ENCODE measurements at places on chromosomes 11 and 22.
A peak's percentile ranks its signal among the peaks of the same experiment; 100 is the strongest.

DNA sequence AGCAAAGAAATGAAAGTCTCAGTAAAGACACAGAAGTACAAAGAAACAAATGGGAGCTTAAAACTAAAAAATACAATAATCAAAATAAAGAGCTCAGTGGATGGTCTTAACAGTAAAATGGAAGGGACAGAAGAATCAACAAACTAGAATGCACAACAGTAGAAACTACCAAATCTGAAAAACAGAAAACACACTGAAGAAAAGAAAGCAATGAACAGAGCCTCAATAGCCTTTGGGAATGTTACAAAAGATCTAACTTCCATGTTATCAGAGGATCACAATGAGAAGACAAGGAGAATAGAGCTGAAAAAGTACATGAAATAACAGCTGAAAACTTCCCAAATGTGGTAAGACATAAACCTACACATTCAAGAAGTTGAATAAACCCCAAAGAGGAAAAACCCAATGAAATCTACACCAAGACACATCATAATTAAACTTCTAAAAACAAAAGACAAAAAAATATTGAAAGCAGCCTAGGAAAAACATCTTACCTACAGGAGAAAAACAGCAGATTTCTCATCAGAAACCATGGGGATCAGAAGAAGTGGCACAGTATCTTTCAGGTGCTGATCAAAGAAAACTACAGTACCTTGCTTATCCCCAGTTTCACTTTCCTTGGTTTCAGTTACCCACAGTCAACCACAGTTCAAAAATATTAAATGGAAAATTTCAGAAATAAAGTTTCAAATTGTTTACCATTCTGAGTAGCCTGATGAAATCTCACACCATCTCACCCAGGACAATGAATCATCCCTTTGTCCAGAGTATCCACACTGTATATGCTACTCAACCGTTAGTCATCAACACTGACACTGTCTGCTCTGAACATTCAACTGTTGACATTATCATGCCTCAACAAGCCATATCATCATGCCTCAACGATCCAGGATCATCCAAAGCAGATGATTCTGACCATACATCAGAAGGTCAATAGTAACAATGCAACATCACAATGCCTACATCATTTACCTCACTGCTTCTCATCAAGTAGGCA is 22.2 kb downstream of the RRAS2 start:
- peak; percentile 90 for DNase-seq

- no peak for DNase-seq
These were observed 1330.2 kb downstream of the LRRC4C start for GRCh38 chr11:40129266-40129665.

- no peak for DNase-seq
These were observed 65.8 kb upstream of the MS4A8 start for GRCh38 chr11:60633645-60634044.

DNA sequence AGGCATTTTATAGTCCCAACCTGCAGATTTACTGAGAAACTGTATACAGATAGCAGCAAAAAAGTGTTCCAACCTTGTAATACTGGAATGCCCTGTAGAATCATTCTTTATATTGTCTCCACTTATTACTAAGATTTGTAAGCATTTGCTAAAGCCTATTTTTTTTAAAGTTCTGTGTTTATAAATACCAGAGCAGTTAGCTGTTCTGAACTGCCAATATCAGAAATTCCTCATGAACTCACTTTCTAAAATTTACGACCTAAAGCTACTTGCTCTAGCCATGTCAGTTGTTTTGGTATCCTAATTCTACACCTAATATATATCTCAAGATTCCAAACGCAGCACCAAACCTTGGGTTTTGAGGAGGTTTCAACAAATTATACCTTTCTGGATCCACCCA is 103.2 kb downstream of the C11orf65 start:
- no peak for DNase-seq

- no peak for DNase-seq
These were observed 15.9 kb downstream of the ARFGAP2 start for GRCh38 chr11:47160753-47161133.

DNA sequence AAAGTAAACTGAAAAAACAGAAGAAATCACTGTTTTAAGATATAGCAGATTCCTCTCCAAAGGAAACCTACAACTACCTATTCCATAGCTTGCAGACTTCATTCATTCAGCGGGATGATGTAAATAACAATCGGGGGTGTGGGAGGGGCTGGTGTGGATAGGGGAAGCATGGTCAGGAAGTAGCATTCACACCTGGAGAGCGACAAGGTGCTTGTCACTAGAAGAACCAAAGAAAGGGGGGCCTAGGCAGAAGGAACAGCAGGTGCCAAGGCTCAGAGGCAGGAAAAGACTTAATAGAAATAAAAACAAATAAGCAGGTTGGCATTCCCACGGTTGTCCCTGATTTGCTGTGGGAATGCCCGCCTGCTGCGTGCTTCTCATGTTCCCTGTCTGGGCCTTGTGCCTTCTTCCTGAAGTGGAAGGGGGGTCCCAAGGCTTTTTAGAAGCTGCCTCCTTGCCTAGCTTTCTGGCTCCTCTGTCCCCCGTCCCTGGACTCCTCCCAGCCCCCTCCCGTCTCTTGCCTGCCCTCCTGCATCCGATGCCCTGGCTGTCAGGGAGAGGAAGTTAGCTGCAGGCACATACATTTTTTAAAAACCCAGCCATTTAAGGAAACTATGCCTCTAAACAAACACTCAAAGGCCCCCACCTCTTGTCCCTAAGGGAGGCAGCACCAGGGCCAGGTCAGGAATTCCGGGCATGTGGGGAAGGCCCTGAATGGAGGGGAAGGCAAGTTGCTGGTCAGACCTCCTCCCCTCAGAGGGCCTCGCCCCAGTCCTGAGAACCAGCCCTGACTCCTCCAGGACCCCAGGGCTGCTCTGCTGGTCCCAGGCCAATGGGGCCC is 54.7 kb upstream of the PRDM11 start:
- DNase-seq: peak; percentile 51

DNA sequence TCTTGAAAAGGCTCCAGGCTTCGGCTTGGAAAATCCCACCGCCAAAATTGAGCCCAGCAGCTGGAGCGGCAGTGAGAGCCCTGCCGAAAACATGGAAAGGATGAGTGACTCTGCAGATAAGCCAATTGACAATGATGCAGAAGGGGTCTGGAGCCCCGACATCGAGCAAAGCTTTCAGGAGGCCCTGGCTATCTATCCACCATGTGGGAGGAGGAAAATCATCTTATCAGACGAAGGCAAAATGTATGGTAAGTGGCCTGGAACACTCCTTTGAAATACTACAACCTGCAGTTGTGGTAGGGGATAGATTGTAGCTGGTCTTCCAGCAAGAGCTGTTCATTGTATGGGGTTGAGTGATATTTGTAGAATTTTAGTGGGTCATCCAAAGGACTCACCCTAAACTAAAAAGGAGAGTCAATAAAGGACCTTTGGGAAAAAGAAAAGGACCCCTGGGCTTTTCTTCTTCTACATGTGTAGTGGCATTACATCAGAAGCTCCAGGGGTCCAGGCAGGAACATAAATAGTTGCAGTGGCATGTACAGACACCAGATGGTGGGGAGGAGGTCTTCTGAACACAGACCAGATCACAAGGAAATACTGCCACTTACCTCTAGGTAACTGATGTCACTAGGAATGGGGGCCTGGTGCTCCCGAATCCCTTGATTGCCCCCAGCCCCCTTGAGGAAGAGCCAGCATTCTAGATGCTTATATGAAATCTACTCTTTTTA is 90.1 kb downstream of the TEAD1 start:
- DNase-seq: no peak

DNA sequence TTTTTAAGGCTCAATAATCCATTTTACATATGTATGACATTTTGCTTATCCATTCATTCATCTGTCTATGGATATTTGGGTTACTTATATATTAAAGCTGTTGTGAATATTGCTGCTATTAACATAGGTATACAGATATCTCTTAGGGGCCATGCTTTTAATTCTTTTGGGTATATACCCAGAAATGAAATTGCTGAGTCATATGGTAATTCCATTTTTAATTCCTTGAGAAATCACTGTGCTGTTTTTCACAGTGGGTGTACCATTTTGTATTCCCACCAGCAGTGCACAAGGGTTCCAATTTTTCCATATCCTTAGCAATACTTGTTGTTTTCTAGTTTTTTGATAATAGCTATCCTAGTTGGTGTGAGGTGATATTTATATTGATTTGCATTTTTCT is 19.0 kb downstream of the PRMT3 start:
- no peak for DNase-seq

DNA sequence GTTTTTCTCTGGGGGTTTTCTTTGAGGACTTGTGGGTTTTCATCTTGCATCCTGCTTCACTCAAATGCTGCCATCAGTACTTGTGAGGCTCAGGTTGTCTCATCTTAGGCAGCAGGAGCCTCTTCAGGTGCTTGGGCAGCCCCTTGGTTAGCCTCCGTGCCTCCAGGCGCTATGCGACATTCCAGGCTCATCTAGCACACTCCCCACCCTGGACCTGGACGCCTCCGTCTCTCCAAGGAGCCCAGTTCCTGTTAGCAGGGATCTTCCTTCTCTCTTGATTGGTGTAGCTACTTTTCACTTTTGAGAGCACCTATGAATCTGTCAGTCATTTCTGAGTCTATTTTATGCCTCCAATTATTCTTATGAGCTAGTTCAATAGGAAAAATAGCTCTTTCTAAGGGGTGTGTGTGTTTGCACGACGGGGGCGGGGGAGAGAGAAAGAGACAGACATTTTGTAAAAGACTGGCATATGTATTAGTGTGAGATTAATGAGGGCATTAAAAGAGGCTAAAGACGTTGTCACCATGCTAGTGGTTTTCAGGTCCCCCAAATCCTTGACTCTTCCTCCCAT is 7.8 kb downstream of the TUBA8 start:
- DNase-seq: no peak

GRCh38 chr11:12246147-12246546 is 131.2 kb upstream of the PARVA start:
- no peak for DNase-seq

DNA sequence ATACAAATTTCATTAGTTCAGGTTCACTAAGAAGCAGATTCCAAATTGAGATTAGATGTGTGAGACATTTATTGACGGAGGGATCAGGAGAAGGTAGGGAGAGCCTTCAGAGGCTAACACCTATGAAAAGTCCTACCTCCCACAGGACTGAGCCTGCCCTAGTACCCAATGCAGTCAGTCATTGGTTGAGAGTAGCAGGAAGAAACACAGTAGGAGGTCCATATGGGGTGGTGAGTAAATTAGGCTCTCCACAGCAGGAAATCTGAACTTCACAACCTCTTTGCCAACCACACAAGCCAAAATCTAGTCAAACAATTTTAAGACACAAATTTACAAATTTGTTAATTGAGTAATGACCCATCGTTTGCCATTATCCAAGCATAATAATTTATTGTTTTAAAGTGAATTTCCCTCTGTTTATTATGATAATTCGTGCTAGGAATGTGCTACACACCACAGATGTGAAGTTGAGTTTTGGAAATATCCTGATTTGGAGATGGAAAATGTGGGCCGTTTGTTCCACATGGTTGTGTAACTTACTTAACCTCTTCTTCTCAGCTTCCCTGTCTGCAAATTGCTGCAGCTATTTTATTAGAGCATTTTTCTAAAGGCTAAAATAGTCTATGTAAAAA is 542.1 kb downstream of the ETS1 start:
- no peak for DNase-seq

DNA sequence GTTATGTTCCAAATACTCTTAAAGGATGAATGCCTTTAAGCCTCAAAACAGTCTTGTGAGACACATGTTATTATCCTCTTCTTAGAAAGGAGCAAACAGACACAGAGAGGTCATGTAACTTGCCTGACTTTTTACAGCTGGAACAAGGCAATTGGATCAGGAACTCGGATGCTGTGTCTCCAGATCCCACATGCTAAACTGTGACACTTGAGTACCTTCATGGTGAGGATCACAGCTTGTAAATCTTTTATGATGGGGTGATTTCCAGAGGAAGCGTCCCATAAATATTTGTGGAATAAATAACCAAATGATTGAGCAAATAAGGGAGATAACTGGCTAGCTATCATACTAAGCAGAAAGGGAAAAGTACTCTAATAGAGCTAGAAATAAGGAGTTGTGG is 171.2 kb downstream of the C11orf91 start:
- no peak for DNase-seq

GRCh38 chr11:35057926-35058668 is 80.9 kb upstream of the CD44 start:
- DNase-seq: no peak

DNA sequence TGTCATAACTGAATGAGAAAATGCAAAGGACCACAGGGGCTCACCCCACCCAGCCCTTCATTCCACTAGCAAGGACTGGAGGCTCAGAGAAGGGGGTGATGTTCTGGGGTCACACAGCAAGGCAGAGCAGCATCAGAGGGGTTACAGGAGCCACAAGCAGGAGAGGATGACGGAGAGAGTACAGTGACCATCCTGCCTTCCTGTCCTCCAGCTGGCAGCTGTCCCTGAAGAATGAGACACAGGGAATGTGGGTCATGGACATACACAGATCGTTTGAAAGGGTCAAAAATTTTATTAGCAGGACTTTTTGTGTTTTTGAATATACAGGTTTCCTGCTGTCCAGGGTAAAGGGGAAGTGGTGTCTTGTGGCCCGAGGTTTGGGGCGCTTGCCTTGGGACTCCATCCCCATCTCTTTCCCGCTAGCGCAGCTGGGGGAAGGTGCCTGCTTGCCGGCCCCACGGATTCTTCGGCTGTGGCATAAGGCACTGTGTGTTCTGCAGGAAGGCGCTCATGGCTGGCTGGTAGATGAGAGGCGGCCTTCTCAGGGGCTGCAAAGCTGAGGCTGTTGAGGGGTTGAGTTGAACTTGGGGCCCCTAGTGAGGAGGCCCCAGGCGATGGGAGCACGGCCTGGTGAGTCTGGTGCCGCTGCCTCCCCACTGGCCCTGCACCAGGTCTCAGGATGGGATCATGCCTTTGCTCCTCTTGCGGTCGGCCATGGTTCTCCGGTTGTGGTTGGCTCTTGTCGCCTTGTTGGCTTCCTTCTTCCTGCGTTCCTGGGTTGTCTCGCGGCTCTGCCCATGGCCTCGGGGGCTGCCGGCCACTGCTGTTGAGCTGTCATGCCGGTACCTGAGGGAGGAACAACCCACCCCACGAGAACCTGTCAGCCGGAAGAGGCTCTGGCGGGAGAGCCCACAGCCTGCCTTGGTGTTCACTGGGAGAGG is 21.4 kb downstream of the UQCR10 start:
- no peak for DNase-seq

DNA sequence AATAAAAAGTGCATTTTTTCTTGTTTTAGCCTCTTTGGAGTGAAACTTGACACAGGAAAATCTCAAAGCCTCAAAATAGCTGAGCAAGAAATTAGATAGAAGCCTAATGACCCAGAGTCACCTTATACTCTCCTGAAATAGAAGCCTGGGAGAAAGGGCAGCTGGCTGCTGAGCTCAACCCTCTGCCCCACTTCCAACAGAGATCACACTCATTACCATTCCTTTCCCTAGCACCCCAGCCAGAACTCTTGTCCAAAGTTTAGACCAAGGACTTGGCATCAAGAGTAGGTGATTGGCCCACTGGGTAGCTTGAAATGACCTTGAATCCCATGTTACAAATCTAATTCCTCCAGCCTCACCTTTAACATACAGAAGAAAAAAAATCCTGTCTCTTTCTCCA is 62.7 kb upstream of the AMOTL1 start:
- DNase-seq: no peak

- DNase-seq: no peak
These were observed 19.1 kb downstream of the FAM181B start for GRCh38 chr11:82714346-82715174.
